Fibroblast of villous mesenchyme (primary cell): ENCODE measurements at places on chromosomes 12 and 14. TPM values are rescaled to one million over a fixed set of nuclear protein-coding genes. Genes with fewer than 3 reads are reported as not detected.

B3GNT4 gene
- under 0.01 TPM in 2 replicates for total RNA-seq

TAS2R20 gene
- 5.2 and 5.5 TPM in 2 replicates for total RNA-seq

OVCH1 gene
- under 0.01 TPM in 2 replicates for total RNA-seq

CLEC7A gene
- total RNA-seq = under 0.01 TPM in 1 of 2 replicates, not detected in the other

SEL1L gene
- total RNA-seq = 89.9 and 97.6 TPM in 2 replicates

KRT7 gene
- total RNA-seq = 20.6 and 36.7 TPM in 2 replicates

KLHL33 gene
- under 0.01 and 0.43 TPM in 2 replicates for total RNA-seq

GARIN6 gene
- not detected in 2 replicates for total RNA-seq

HSP90AA1 gene
- 166 and 321 TPM in 2 replicates for total RNA-seq

CLEC4D gene
- total RNA-seq = not detected in 2 replicates

HECTD4 gene
- 33.2 and 37.1 TPM in 2 replicates for total RNA-seq
